ENCODE measurements at places on chromosomes 4 and X.
A peak's percentile ranks its signal among the peaks of the same experiment; 100 is the strongest.

DNA sequence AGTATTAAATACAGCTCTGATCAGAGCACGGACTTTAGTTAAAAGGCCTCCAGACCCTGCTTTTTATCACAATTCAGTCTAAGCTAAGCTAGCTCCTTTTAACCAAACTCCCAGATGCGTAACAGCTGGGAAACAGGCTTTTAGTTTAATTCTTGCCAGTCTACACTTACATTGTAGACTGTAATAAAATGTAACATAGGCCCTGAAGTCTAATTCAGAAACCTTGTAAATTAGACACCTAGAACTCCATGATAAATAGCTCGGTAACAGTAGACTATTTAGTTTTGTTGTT is 20.1 kb downstream of the FBXO8 start:
- DNase-seq, result no peak

DNA sequence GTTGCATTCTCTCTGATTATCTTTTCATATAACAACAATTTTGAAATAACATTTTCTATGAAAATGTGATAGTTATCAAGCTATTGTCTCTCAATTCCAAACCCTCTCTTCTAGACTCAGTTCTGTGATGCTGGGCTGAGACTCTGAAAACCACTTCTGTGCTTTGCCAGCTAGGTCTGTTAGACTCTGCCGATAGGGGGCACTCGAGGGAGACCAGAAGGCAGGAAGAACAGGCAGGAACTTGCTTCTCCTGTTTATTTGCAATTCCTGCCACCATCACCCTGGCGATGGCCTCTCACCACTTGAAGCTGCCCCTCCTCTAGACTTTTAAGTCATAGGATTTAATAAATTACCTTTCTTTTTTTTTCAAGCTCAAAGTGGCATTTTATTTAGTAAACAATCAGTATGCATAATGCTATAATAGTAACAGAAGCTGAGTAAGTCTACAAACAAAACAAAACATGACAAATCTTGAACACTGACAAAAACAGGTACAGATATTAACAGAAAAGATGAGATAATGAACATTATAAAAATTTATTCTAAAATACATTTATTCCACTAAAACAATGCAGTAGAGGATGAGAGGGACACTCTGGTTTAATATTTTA is 49.7 kb downstream of the RASL11B start:
- DNase-seq, result peak; percentile 82

DNA sequence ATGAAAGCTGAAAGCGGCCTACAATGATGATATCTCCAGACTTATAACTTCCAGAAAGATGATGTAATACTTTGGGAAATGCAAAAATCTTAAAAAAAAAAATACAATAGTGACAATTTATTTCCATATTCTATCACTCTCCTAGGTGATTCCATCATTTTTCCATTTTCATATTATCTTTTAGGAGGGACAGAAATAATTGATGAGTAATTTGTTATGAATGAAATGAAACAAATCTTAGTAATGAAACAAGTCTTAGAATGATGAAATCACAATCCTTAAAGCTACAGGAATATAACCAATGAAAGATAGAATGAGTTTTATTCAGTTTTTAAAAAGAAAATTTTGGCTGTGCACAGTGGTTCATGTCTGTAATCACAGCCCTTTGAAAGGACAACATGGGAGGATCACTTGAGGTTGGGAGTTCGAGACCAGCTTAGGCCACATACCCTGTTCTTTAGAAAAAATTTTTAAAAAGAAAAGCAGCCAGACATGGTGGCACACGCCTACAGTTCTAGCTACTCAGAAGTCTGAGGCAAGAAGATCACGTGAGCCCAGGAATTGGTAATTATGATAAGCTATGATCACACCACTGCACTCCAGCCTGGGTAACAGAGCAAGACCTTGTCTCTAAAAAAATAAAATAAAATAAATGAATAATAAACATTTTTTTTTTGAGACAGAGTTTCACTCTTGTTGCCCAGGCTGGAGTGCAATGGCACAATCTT is 21.7 kb downstream of the CLOCK start:
- no peak for DNase-seq

DNA sequence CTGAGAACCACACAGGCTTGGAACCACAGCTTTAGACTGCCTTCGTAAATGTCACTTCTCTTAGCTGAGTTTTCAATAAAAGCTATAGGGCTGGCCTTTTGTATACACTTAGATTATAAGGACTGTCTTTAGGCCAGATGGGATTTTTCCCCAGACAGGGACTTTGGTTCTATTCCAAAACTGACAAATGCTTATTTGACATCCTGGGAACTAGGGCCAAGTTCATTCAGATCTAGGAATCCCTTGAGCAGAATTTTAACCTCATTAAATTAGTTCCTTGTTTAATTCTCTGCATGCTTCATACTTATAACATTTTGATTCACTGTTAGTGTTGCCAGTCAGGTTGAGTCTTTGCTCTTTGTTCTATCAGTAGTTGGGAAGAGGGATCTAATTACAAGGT is 23.1 kb downstream of the ZRSR2 start:
- DNase-seq, result no peak

DNA sequence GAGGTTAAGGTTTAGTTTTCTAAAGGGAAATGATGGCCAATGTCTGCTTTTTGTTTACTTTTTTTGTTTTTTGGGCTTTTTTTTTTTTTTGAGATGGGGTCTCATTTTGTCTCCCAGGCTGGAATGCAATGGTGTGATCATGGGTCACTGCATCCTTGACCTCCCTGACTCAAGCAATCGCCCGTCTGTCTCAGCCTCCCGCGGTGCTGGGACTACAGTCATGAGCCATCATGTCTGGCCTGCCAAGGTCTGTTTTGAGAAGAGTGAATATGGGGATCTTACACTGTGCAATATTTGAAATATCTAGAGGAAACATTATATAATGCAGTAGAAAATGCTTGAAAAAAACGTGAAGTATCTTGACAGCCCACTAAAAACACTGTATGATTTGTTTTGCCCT is 162.5 kb downstream of the GASK1B start:
- DNase-seq, result no peak

DNA sequence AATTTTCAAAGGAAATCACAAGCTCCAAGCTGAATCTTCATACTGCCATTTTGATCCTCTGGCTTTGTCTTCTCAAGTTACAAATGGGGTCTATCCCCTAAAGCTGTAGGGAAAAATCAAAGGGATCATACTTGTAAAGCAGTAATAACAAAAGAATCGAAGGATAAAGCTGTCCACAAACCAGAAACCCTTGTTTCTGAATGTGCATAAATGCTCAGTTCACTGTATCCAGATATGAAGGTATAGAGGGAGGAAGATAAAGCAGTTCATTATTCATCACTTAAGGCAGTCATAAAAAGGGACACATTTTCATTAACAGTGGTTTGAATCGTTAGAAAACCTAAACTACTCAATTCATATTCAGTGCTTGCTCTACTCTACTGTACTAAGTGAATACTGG is 33.2 kb upstream of the RPS6KA6 start:
- DNase-seq, result no peak

DNA sequence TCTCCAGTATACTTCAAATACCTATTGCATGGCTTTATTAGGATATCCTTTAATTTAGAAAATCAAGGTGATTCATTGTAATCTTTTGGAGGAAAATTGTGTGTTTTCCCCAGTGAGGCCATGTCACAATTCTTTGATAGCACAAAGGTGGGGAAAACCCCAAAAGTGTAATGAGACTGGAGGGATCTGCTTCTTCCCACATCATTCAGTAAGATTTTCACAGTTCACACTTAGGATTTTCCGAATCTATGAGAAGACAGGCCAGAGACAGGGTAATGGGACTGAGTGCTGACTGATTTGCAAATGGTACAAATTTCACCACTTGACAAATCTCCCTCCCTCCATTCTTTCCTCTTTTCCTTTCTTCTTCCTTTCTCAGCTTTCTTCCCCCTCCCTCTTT is 181.1 kb downstream of the MGST2 start:
- DNase-seq, result no peak

GRCh38 chr4:177964061-177964460 is 521.8 kb upstream of the AGA start:
- DNase-seq, result no peak

- no peak for DNase-seq
Measured at GRCh38 chrX:114101081-114101480, 482.8 kb upstream of the HTR2C start.

DNA sequence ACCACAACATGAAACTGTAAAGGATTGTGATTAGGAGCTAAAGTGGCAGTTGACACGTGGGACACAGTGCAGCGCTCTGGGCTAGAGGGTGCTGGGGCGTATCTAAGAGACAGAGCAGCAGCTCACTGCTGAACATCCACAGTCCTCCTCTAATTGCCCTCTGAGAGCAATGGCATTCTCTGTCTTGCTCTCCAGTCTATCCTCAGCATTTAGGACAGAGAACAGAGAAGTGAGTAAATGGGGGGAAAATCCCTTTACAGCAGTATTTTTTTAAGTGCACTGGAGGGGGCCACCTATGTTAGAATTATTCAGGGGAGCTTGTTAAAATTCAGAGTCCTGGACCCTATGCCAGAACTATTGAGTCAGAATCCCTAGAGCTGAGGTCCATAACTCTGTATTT is 4.2 kb upstream of the TMEM154 start:
- DNase-seq, result no peak

DNA sequence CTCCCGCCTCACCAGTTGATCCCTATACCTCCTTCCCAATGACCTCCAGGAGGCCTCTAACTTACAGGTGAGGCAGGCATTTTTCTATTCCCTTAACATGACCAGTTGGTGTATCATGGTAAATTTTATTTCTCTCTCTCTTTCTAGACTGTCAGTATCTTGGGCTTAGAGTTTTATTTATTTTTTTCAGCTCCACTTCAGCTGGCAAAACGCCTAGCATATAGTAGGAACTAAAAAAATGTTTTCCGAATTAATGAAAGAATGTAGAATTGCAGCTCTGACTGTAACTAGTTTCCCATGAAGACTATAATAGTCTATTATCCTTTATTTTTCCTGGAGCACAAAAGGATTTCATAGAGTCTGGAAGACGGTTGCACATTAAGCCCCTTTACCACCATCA is 84.8 kb downstream of the PDE5A start:
- no peak for DNase-seq

DNA sequence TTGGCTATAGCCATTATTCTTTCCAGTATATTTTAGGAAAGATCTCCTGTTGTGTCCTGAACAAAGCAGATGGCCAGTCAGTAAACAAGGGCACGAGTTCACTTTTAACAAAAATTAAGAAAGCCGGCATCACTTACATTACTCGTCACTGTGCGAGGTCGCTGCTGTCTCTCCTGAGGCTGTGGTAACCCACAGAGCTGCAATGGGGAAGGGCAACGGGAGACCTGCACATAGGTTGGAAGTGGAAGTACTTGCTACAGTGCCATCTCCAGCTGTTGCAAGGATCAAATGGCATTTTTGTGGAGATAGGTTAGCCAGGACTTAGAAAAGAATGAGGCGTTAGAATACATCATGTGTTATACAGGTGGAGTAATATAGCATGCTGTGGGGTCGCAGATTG is 132.2 kb downstream of the KLHL8 start:
- no peak for DNase-seq

DNA sequence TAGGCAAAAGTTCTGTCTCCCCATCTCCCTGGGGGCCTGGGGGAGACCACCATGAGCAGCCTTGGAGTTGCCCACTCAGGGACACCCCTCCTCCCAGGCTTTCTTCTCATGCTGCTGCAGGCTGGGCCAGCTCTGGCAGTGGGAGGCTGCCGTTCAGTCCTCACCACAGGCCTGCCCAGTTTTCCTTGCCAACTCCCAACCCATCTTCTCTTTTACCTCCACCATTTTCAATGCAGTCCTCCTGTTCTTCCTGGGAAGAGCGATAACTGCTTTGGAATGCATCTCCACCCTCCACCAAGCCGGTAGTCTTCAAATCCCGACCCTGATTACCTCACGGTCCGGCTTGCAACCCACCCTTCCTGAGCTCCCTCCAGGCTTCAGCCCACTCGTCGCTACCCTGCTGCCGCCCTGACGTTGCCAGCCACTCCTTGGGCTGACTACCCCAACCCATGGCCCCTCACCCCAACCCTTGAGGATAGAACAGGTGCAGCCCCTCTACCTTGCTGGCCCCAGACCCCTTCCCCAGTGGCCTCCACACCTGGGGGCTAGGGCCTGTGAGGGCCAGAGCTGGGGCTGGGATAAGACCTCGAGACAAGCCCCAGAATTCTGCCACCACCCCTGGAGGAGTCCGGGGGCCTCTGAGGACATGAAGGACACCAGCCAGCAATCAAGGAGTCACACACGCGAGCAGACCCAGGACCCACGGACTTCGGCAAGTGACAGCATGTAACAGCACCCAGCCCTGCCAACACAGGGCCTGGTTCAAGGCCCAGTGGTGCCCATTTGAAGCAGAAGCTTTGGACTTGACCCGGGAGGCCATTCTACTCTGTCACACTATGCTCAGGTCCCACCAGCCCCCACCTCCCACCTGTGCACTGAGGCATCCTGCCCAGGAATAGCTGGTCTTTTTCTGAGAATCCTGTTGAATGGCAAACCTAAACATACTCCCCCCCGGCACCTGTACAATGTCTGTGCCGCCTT is 9.2 kb downstream of the WDR1 start:
- DNase-seq, result no peak

GRCh38 chr4:89119836-89120235 is 8.5 kb downstream of the TIGD2 start:
- no peak for DNase-seq

GRCh38 chr4:103050736-103051436 is 25.7 kb downstream of the SLC9B2 start:
- no peak for DNase-seq
